Type B pancreatic cell (in vitro differentiated cells): ENCODE measurements at places on chromosomes 13 and 19.
A peak's percentile ranks its signal among the peaks of the same experiment; 100 is the strongest.

GRCh38 chr13:57624565-57625435 is 6.7 kb upstream of the PCDH17 start:
- peaks cover 8% of the 10 kb centered on the region for H3K4me1 ChIP-seq
- no peaks in the 10 kb centered on the region for H3K36me3 ChIP-seq
- peaks cover 22% of the 10 kb centered on the region for H3K27me3 ChIP-seq
- no peak overlapping the region for H3K4me3 ChIP-seq

DNA sequence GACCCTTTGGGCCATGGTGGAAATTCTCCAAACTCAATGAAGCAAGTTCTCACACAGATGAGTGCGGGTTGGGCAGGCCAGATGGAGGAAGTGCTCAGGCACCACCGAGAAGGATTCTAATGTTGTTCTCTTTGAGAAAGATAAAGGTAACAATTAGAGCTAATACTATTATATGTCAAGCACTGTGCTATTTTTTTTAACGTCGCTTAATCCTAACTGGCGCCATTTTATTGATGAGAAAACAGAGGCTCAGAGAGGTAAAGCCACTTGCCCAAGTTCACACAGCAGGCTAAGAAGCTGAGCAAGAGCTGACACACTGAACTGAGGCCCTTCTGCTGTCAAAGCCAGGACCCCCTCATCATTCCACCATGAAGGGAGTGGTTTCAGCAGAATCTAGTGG is 1.0 kb downstream of the FBL start:
- DNase-seq: no peak
- H3K4me3 ChIP-seq: peak overlapping the region; percentile 96
- H3K4me1 ChIP-seq: peaks cover 42% of the 10 kb centered on the region

DNA sequence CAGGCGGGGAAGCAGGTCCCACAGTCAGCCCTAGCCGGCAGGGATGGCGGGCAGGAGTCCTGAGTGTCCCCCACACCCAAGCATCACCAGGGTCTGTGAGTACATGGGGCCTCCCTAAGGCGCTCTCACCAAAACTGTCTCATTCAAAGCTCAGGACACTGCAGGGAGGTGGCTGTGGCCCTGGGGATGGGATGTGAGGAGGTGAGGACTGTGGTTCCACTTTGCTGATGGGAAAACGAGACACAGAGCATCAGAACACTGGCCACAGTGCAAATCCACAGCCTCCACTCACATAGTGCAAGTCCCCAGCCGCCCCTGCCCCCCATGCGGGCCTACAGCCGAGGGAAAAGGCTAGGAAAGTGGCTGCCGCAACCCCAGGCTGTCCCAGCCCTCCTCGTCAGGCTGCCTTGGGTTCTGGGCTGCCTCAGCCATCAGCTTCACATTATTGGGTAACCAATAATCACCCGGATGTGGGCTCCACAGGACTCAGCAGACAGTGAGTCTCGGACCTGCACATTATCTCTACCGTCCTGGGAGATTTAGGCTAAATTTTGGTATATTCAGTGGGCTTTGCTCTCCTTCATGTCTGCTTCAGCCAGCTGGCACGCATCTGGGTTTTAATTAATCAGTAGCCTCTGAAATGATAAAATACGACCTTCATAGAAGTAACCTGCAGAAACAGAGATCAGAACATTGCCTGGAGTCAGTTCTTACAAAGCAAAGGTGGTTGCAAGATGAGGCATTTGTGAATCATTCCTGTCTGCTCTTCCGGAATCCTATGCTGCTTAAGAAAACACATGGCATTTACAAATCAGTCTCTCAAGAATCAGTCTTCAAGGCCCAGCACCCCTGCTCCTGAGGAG is 77.0 kb downstream of the SOX1 start:
- H3K4me1 ChIP-seq: no peaks in the 10 kb centered on the region
- H3K27me3 ChIP-seq: peaks cover 20% of the 10 kb centered on the region
- H3K4me3 ChIP-seq: no peak overlapping the region
- no peak overlapping the region for H3K27ac ChIP-seq

- no peak overlapping the region for H3K27ac ChIP-seq
- H3K4me1 ChIP-seq: no peaks in the 10 kb centered on the region
- DNase-seq: no peak
- H3K27me3 ChIP-seq: no peaks in the 10 kb centered on the region
- no peaks in the 10 kb centered on the region for H3K36me3 ChIP-seq
These were observed 1176.5 kb downstream of the UQCRFS1 start for GRCh38 chr19:28036486-28036885.

DNA sequence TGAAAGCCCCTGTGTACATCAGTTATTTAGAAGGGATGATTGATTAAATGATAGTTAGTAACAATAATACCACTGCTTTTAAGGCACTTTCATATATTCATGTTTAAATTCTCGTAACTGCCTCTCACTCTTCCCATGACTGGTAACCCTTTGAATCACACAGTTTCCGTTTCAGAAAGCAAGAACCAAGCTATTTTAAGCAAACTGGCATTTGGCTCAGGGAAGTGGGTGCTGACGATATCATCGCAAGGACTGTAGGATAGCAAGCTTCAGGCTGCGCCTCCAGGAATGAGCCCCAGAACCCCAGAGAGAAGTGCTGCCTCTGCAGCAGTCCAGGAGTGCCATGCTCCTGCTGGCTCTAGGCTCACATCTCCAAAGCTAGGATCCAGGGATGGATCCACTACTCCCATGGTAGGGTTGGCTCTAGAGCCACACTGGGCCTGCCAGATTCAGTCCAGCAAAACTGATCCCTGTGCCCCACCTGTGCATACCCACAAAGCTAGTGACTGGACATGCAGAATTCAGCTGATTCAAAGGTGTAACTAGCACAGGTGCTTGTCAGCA is 313.5 kb downstream of the SLC7A1 start:
- no peaks in the 10 kb centered on the region for H3K36me3 ChIP-seq
- H3K4me3 ChIP-seq: no peak overlapping the region
- H3K4me1 ChIP-seq: peaks cover 8% of the 10 kb centered on the region
- no peaks in the 10 kb centered on the region for H3K27me3 ChIP-seq
- H3K27ac ChIP-seq: peak overlapping the region; percentile 22

GRCh38 chr19:3292958-3293529 is 68.6 kb downstream of the CELF5 start:
- H3K36me3 ChIP-seq: no peaks in the 10 kb centered on the region
- H3K4me3 ChIP-seq: no peak overlapping the region
- H3K27ac ChIP-seq: no peak overlapping the region
- no peaks in the 10 kb centered on the region for H3K27me3 ChIP-seq

DNA sequence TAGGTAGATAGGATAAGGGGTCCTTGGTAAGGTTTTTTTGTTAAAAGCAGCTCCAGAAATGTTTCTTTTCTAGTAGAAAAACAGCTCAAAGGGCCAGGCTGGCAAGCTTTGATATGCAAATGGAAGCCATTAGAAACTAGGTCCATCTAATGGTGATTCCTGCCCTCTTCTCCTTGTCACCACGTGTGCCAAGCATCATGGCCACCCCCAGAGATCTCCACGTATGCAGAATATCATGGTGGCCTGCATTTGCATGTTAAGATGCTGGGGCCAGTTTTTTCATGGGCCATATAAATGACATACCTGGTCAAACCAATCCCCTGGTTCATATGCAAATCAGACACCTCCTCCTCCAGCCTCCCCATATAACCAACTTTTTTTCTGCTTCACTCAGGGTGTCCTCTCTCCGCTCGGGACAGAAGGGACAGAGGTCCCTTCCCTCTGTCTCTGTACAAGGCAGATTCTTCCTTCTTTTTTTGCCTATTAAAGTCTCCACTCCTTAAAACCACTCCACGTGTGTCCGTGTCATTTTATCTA is 1335.9 kb downstream of the UQCRFS1 start:
- H3K27ac ChIP-seq: no peak overlapping the region
- no peaks in the 10 kb centered on the region for H3K27me3 ChIP-seq
- H3K4me1 ChIP-seq: no peaks in the 10 kb centered on the region
- DNase-seq: no peak

DNA sequence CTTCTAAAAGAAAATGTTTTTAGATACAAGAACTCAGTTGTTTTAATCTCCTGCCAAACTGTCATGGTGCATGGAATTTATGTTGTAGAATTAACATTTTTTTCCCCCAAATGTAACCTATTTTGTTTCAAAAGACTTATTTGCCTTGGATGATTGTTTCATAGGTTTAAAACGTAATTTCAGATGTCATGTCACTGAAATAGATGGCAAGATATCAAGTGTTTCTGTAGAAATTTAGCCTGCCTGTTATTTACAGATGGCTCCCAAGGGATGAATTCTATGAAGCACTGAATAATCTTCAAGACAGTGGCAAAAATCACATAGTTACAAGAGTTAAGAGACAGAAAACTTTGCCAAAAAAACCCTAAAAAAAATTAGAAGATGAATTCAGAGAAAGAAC is 1484.6 kb downstream of the OLFM4 start:
- H3K36me3 ChIP-seq: no peaks in the 10 kb centered on the region
- no peak overlapping the region for H3K27ac ChIP-seq
- no peaks in the 10 kb centered on the region for H3K4me1 ChIP-seq
- no peak for DNase-seq
- no peak overlapping the region for H3K4me3 ChIP-seq

DNA sequence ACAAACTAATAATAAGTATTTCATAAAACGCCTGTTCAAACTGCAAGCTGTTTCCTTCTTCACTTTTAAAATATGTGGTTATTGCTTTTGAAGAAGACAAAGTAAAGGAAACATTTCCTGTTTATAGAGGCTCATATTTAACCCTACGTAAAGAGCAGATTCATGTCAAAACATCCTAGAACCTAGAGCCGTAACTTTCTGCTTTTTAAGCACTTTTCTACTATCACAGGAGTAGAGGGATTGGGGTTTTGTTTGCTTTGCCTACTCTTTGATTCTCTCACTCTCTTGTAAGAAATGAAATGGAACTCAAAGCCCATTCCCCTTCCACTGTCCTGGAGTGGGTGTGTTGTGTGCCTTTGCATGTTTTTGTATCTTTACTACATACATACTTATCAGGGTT is 54.0 kb upstream of the GPR183 start:
- H3K4me3 ChIP-seq: no peak overlapping the region
- H3K36me3 ChIP-seq: peaks cover 35% of the 10 kb centered on the region
- H3K27me3 ChIP-seq: no peaks in the 10 kb centered on the region
- peaks cover 22% of the 10 kb centered on the region for H3K4me1 ChIP-seq
- H3K27ac ChIP-seq: no peak overlapping the region

DNA sequence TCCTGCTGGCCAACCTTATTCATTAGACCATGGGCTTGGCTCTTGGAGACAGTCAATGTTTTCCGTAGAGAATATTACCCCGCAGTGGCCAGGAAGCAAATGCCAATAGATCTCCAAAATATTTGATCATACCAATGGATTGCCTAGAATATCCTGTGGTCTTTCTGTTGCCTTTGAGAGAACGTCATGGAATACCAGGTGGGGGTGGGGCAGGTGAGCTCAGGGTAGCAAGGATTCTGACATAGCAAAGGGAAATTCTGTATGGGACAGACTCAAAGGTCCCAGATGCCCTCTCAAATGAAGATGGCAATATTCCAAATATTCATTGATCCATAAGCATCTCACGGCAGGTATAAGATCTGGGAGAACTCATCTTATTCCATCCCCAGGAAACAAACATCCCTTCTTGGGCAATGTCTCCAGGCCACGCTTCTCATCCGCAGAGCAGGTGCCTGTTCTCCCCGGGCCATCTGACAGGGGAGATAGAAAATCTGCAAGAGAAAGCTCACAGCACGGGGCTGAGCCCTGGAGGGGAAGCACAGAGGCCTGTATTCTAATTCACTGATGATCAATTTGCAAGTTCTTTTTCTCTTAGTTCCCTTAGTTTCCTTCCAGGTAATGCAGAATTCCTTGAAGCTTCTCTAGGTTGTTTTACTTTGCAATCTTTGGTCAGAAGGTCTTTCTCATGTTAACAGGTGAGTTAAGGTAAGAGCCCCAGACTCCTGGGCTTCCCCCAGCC is 69.6 kb upstream of the TSHZ3 start:
- H3K27me3 ChIP-seq: peaks cover 56% of the 10 kb centered on the region
- H3K27ac ChIP-seq: no peak overlapping the region
- H3K36me3 ChIP-seq: no peaks in the 10 kb centered on the region
- no peak for DNase-seq
- H3K4me3 ChIP-seq: no peak overlapping the region

DNA sequence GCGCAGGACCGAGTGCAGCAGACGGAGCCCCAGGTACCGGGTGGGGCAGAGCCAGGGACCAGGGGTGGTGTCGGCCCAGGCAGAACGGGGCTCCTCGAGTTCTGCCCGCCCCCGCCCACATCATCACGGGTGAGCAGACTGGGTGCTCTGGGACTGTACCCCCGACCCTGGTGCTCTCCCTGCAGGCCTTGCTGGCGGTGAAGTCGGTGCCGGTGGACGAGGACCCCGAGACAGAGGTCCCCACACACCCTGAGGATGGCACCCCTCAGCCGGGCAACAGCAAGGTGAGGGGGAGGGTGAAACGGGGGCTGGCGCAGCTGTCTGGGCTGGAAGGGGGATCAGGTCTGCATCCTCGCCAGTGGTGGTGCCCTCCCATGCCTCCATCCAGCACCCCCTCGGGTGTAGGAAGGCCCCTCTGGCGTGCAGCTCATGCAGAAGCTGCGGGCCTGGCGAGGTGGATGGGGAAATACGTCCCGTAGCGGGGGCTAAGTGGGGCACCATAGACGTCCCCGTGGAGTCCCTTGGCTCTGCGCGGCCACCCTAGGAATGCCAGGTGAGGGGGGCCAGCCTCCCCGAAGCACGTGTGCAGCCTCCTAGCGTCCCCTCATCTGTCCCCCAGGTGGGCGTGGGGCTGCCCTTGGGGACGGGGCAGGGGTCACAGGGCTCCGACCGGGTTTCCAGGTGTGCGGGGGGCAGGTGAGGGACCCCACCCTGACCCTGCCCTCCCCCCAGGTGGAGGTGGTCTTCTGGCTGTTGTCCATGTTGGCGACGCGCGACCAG is 6.4 kb downstream of the APC2 start:
- DNase-seq: no peak
- H3K27me3 ChIP-seq: peaks cover 48% of the 10 kb centered on the region
- peaks cover 4% of the 10 kb centered on the region for H3K4me1 ChIP-seq
- H3K36me3 ChIP-seq: no peaks in the 10 kb centered on the region
- H3K27ac ChIP-seq: no peak overlapping the region

- peak overlapping the region; percentile 14 for H3K27ac ChIP-seq
- H3K4me3 ChIP-seq: no peak overlapping the region
- peaks cover 18% of the 10 kb centered on the region for H3K4me1 ChIP-seq
- DNase-seq: no peak
These were observed 269.3 kb downstream of the KCNRG start for GRCh38 chr13:50284540-50284939.

DNA sequence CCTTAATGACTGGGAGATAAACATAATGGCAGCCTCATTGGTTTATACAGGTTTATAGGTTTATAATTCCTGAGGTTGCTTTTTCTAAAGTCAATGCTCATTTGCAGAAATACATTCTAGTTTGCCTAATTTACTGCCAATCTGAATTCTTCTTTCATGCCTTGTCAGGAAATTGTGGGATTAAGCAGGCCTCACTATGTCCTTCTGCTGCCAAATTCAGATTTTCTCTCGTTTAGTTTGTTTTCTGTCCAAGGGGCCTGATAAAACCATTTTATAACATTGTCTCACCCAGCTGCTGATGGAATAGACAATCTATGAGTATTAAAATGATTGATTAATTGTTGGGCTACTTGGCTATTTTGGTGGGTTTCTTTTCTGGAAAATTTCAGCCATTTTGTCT is 42.4 kb upstream of the OBI1 start:
- no peaks in the 10 kb centered on the region for H3K36me3 ChIP-seq
- H3K4me1 ChIP-seq: peaks cover 6% of the 10 kb centered on the region
- H3K27me3 ChIP-seq: no peaks in the 10 kb centered on the region
- DNase-seq: no peak

- H3K27me3 ChIP-seq: peaks cover 3% of the 10 kb centered on the region
- no peak for DNase-seq
- no peak overlapping the region for H3K27ac ChIP-seq
- no peak overlapping the region for H3K4me3 ChIP-seq
- H3K4me1 ChIP-seq: peaks cover 6% of the 10 kb centered on the region
These were observed 221.9 kb downstream of the TSHZ3 start for GRCh38 chr19:31127134-31127967.

GRCh38 chr19:13284929-13285928 is 135.0 kb downstream of the IER2 start:
- no peak for DNase-seq
- no peaks in the 10 kb centered on the region for H3K36me3 ChIP-seq
- H3K4me1 ChIP-seq: peaks cover 3% of the 10 kb centered on the region
- H3K27ac ChIP-seq: no peak overlapping the region
